GM12864 (cell line): ENCODE measurements at places on chromosomes 7 and 10.

DNA sequence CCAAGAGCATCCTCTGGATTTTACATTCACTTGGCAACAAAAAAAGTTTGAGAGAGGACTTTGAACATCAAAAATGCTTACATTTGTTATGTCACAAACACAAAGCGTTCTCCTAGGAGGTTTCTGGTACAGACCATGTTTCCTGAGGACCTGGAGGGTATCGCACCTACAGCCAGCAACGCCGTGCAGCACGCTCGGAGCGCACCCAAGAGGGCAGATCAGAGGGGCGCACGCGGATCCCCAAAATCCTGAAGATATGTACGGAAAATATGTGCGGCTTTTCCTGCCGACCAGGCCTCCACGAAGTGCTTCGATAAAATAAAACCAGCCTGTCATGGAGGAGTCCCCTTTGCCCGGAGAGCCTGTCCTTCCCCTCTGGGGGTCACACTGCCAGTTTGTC lies 454.9 kb downstream of the DNAJB6 start:
- no peak for DNase-seq

- DNase-seq = no peak
These were observed 8.0 kb upstream of the PKD1L1 start for GRCh38 chr7:47956220-47956619.

DNA sequence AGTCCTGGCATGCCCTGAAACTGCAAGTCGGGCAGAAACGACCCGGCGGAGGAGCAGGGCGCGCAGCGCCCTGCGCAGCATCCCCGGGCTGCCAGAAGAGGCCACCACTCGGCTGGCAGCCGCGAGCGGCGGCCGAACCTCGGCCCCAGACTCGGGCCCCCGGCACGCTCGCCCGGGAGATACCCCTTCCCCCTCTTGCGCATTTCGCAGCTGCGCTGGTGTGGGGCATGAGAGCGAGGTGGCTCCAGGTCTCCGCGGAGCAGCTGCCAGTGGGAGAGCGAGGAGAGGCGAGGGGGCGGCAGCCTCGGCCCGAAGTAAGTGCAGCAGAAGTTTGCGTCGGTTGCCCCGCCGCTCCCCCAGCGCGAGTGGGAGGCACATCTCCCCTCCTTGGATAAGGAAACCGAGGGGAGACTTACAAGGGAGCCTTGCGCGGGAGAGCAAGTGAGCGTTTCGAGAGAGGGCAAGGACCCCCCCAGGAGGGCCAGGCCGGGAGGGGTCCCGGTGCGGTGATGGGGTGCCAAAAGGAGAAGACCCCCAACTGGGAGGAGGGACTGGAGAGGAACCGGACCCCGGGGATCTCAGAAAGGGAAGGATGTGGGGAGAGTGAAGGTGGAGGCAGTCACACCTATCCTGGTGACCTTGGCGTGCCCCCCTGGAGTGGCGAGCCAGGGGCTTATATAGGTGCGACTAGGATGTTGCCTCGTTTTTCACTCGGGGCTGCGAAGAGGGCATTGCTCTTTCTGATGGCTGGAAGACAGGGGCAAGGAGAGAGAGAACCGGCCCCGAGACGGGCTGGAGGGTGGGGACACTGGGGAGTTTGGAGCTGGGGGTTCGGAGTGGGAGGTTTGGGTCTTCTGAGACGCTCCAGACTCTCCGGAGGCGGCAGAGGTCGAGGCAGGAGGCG lies 256.3 kb downstream of the OTUD1 start:
- DNase-seq = no peak

GRCh38 chr10:2076528-2076927 lies 339.2 kb upstream of the ADARB2 start:
- no peak for DNase-seq

DNA sequence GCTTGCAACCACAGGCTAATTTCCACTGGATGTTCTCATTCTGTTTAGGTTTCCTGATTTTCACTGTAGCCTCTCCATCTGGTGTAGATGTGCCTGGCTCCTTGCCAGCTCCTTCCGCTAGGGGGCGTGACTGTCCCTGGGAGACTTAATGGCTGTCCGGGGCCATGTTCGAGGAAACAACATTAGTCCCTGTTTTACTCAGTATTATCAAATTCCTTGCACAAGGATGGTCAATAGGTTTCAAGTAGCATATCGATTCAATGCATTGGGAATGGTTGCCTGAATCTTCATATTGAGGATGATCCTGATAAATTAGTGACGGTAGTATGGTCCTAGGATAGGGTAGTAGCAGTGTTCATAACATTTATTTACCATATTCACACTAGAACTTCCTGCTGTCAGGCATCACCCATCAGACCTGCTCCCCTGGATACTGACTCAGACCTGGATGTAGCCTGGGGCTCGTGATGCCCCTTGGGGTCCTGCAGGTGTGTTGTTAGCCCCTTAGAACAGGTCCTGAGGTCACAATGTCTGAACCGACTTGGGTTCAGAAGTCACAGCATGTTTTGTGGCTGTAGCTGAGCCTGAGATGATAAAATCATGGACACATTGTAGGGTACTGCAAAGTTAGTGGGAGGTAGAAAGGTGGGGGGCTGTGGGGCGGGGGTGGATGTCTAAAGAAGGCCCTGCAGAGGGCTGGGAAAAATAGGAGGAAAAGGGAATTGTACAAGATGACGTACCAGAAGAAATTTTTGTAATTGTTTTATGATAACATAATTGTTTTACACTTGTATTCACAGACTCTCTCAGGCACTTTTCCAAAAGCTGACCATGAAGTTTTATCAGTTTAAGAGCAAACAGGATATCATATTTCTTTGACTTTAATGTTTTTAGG lies 8.9 kb upstream of the EXOC6 start:
- no peak for DNase-seq

- no peak for DNase-seq
These were observed 283.7 kb upstream of the ZMIZ1 start for GRCh38 chr10:78785066-78785465.

DNA sequence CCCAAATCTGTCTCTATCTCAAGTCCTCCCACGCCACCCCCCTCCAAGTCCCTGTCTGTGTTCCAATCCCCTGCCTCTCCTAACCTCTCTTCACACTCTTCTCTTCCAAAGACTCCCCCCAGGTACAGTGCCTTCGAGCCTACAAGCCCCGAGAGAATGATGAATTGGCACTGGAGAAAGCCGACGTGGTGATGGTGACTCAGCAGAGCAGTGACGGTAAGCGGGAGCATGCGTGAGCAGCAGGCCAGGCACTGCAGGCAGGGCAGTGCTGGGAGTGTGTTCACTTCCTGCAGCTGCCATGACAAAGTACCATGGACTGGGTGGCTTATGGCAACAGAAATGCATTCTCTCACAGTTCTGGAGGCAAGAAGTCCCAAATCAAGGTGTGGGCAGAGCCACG lies 23.4 kb downstream of the ARHGEF5 start:
- no peak for DNase-seq
